ENCODE measurements at places on chromosomes 7 and 10.

- DNase-seq: peak; percentile 75
Observed at GRCh38 chr10:35324196-35324595, 12.1 kb upstream of the CCNY start.

GRCh38 chr10:13165177-13165576 is 3.8 kb downstream of the MCM10 start:
- no peak for DNase-seq

DNA sequence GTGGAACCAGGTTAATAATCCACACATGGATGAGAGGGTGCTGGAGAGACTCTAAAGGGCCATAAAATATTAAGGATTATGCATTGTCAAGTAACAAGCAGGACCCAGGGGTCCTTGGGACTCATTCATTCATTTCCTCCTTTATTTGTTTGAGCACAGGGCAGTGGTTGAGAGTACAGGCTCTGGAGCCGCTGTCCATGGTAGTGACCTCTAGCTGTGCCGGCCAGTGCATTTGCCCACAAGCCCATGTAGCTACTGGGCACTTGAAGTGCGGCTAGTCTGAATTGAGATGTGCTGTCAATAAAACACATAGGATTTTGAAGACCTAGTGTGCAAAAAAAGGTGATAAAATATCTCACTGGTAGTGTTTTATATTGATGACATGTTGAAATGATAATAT is 137.6 kb downstream of the C10orf105 start:
- DNase-seq: peak; percentile 34

- DNase-seq: no peak
Observed at GRCh38 chr7:66575398-66575797, 53.3 kb upstream of the KCTD7 start.

- DNase-seq: no peak
Observed at GRCh38 chr7:125506331-125506730, 576.7 kb upstream of the POT1 start.

GRCh38 chr7:78386520-78386919 is 587.9 kb downstream of the PHTF2 start:
- no peak for DNase-seq

GRCh38 chr10:87868277-87868676 is 4.9 kb downstream of the PTEN start:
- DNase-seq: no peak

Measured in AG10803 (cell line).